ENCODE measurements at places on chromosomes 6 and 20.

DNA sequence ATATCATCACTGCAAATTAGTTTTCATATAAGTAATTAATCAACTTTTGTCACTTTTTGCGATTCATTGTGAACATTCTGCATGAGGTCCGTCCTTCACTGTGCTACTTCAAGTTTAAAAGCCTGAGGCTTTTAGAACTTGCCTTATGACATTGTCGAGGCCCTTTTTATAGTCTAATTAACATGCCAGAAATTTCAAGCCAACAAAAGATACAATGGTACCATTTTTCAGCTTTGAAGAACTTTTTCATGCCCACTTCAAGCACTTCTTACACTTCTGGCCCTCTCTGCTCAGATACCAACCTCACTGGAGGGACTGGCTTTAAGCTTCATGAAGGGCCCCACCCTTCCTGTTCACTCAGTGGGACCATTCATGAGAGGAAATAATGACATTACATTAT lies 323.1 kb downstream of the TPBG start:
- DNase-seq: no peak

DNA sequence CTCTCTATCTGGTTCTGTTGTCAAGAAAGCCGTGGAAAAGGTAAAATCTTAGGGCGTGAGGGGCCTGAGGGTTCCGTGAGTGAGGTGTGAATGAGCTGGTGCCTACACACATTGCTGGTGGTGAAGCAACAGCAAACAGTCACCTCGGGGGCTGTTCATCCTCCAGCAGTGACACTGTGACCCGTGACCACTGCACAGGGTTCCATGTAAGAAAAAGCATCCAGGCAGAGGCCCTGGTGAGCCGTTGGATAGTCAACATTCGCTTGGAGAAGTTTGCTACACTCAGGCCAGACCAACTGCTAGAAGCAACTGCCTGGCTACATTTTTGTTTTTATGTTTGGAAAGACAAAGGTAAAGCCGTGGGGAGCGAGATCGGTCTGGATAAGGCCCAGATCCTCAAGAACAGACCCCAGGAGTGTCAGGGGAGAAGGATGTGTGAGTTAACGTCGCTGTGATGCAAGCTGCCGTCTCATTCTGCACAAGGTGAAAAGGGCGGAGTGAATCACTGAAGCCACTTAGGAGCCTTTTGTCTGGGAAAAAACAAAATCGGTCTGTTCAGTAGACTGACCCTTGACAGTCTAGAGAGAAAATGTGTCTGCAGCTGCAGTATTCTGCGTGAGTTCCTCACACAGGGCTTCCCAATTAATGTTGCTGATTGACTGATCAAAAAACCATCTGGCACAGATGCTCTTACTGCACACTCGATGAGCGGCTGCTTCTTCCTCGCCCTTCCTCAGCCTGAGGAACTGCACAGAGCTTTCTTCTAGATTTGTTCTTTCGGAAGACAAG lies 404.0 kb downstream of the SMOC2 start:
- DNase-seq: no peak

DNA sequence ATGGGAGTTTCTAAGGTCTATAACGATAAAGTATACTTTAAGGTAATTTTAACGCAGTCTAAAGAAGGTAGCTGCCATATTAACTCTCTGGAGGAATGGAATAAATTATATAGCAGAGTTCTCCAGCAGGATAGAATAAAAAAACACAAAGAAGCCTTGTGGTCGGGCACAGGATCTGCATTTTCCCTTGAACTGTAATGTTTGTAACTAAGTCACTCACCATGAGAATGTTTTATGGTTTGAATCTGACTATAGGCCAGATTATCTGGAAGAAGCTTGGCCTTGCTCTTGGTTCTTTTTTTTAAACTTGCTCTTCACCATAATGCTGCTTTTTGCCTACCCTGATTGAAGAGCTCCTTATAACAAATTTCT lies 238.8 kb upstream of the NOX3 start:
- DNase-seq: no peak

DNA sequence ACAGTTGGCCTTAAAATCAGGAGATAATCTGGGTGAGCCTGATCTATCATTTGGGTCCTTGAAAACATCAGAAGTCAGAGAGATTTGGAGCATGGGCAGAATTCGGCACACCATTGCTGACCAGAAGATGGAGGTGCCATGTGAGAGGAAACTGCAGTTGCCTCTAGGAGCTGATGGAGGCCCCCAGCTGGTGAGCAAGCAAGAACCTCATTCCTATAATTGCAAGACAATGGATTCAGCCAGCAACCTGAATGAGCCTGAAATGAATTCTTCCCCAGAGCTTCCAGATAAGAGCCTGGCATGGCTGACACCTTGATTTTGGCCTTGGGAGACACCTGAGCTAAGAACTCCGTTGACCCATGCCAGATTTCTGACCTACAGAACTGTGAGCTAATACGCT lies 76.3 kb upstream of the FYN start:
- no peak for DNase-seq

DNA sequence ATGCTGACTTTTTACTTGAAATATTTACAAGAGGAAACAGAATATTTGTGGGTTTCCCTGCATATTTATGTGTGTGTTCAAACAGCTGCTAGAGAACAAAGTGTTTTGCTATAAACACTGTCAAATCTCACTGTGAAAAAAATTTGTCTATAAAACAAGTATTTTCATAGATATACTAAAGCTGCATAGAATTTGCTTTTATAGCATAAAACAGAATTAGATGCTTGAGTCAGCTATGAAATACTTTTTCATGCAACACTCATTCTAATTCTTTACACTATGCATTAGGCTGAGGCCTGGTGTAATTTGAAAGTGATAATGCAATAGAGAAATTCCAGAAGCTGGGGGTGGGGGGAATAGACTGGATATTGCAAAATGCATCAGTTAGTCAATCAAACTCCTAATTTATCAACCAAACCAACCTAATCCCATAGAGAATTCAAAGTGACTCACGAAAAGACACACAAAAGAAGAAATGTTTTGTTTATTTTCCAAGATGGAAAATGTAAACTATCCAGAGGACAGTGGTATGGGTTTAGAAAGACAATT lies 148.2 kb downstream of the LAMA2 start:
- no peak for DNase-seq

GRCh38 chr20:51396365-51396909 lies 146.1 kb downstream of the NFATC2 start:
- DNase-seq: no peak

GRCh38 chr6:139743664-139744437 lies 369.4 kb upstream of the CITED2 start:
- DNase-seq: no peak

DNA sequence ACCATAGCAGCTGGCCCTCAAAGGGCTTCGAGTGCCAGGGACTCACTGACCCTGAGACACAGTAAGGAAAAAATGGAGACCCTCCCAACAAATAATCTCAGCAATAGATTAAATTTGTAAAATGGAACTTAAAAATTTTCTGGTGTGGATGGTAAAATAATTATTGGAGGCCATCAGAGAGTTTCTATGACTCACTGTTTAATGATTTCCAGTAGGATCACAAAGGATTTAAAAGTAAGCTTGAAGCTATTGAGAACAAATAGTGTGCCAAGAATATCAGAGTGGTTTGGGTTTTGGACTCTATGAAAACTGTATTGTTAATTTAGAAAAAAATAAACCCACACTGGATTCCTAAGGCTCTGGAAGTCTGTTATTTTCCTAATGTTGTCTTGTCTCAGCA lies 115.2 kb upstream of the AKIRIN2 start:
- no peak for DNase-seq

- no peak for DNase-seq
These were observed 7.9 kb downstream of the RING1 start for GRCh38 chr6:33216117-33216649.

GRCh38 chr20:63826753-63827152 lies 4.3 kb downstream of the ZBTB46 start:
- DNase-seq: no peak

- no peak for DNase-seq
These were observed 42.6 kb downstream of the PLCG1 start for GRCh38 chr20:41179961-41180360.

DNA sequence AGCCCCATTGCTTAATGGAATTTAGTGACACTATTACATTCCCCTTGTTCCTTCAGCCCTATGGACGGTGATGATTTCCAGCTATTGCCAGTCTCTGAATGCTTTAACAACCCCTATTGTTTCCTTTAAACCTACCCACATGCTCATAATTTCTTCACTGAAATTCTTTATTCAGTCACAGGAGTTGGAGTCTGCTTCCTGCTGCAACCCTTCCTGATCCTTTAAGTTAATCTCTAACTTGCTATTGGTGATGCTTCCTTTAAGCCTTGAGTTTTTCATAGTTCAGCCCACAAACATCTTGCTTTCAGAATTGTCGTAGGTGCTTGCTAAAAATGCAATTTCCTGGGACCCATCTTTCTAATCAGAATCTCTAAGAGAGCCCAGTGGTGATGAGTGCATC lies 66.3 kb upstream of the TNFAIP3 start:
- DNase-seq: no peak

GRCh38 chr6:39386487-39386886 lies 64.0 kb upstream of the KCNK16 start:
- no peak for DNase-seq

DNA sequence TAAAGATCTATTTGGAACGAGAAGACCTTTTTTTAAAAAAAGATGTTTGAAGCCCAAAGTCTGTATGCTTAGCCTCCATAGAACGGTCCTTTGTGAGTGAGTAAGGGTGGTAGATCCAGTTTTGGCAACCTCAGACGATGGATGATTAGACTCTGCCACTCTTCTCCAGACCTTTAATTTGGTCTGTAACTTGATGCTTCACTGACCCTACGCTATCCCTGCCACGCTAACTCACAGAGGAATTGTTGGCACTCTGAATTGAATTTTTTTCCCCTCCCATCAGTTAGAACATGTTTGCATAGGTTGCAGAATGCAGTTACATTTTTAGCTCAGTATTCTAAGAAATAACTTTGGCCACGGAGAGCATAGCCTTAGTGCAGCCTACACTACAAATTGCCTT lies 15.8 kb upstream of the DEK start:
- no peak for DNase-seq

- DNase-seq: no peak
These were observed 34.3 kb downstream of the FNDC1 start for GRCh38 chr6:159203304-159204005.

GRCh38 chr20:34532320-34532719 lies 16.1 kb downstream of the DYNLRB1 start:
- DNase-seq: no peak

DNA sequence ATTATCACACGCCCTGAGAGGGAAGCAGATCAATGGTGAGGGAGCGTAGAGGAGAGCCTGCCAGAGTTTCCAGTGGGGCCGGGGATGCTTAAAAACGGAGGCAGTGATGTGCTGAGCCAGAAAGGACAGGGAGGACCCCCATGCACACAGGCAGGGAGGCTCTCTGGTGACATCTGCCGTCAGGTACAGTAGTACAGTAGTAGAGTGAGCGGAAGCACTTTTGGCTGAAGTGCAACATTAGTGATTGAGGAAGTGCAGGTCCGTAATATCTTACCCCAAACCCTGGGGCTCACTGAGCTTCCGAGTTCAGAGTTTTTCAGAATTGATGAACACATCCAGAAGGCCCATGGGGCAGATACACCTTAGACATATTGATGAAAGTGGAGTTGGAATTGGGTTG lies 42.1 kb downstream of the GFRA4 start:
- DNase-seq: no peak

- no peak for DNase-seq
These were observed 108.8 kb downstream of the SMLR1 start for GRCh38 chr6:130935978-130936377.

GRCh38 chr6:33419580-33420490 lies at the start of gene SYNGAP1:
SYNGAP1 (plus strand) TSS chr6:33420065; CDS start chr6:33420265, 200 bp downstream.
- no peak for DNase-seq

DNA sequence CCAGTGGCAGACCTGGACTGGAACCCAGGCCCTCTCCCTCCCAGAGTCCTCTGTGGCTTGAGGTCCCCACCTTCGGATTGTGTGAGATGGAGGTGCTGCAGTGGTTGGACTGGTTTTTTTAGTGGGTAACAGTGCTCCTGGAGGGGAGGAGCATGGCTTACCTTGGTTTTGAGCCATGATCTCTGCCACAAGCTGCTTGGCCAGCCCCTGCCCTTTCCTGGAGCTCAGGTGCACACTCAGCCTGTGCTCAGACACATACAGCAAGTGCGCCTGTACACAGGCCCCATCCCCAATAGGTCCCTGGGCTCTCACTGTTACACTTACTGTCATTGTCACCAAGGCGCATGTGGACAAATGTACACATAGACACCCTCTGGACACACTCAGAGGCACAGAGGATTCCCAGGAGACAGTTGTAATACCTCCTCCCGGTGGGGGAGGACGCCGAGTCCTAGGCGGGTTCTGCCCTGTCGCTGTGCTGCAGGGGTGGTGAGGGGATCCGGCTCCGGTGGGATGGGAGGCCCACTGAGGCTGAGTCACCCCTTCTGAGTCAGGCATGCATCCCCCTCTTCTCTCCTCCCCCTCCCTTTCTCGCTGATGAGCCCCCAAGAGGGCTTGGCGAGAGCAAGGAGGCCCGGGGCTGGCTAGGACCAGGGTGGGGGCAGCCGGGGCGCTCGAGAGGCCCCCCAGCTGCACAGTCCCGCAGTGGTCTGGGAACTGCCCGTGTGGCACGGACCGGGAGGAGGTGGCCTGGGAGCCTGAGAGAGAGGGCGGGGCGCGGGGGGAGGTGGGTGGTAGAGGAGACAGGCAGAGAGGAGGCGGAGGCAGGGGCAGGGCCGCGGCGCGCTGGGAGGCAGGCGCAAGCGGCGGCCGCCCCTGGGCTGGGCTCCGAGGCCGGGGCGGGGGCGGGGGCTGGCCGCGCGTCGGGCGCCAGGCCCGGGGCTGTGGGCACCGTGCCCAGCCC lies 522 bp upstream of the EPB41L1 start:
- peak; percentile 16 for DNase-seq

- DNase-seq: no peak
These were observed 90.2 kb upstream of the RIPOR2 start for GRCh38 chr6:25025919-25026301.

DNA sequence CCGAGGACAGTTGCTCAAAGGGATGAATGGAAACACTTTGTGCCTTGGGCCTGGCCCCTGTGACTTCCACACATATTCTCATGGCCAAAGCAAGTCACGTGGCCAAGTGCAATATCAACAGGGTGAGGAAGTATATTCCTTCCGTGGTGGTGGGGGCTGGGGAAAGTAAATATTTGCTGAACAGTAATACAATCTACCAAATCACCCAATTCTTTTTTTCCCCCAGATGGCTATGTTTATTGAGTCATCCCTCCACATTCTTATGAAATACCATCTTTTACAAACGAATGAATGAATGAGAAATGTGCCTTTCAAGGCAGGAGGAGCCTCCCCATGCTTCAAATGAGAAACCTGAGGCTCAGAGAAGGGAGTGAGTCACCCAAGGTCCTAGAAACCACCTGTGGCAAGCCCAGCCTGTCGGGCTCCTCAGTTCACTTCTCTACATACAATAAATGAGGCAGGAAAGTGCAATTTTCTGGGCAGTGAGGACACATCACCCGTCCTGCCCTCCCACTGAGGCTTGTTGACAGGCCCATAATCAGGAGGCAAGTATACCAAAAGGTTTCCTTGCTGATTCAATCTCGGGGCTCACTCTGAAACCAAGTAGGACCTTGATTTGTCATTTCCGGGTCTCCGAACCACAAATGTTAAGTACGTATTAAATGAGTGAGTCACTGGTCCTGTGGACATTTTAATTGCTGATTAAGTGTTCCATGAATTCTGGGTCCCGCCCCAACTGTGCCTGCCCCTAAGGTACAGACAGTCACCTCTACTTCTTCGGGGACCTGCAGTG lies 25.3 kb upstream of the TOP1 start:
- peak; percentile 79 for DNase-seq

Data from stimulated activated CD8-positive, alpha-beta memory T cell treated with anti-CD3 and anti-CD28 coated beads, Interleukin-7, amount 100 ng/mL, for 48 hours (primary cell).